ENCODE measurements at places on chromosomes 3 and 15.
A peak's percentile ranks its signal among the peaks of the same experiment; 100 is the strongest.

- no peak for DNase-seq
Measured at GRCh38 chr15:32818758-32819447, 101.1 kb downstream of the GREM1 start.

- no peak for DNase-seq
Measured at GRCh38 chr15:68373028-68373427, 58.9 kb downstream of the ITGA11 start.

GRCh38 chr15:64019764-64020163, 26.5 kb downstream of the DAPK2 start:
- no peak for DNase-seq

GRCh38 chr3:112649478-112649735, 8.5 kb upstream of the CCDC80 start:
- no peak for DNase-seq

GRCh38 chr3:141442446-141442845, 44.4 kb upstream of the RASA2 start:
- no peak for DNase-seq

DNA sequence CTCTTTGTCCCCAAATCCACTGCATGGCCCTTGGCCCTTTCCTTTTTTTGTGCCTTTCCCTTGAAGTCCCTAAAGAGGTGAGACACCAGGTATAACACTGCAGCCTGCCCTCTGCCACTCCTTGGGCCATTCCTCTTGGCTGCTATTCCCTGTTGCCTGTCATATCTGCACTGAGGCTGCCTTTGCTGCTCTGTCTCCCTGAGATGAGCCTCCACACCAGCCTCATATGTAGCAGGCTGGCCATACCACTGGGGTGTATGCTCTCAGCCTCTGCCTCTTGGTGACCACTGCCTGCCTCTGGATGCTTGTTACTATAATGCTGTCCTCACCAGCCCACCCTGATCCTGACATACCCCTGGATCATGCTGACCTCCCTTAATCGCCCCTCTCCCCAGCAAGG, 252.0 kb downstream of the CLSTN2 start:
- no peak for DNase-seq

DNA sequence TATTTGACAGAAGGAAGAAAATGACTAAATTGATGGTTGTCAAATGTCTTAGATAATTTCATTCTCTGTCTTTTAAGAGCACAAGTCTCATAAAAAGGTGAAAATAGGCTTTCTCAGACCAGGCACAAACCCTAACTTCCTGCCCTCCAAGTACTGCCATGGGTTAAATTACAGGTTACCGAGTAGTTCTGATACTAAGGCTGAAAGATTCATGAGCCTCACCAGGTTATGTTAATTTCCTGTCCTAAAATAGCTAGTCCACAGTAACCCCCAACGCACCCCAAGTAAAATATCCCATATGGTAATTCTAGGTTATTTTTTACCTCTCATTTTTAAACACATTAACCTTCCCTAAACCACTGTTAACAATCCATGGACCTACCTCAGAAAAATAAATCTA, 42.0 kb downstream of the GSK3B start:
- DNase-seq = no peak

DNA sequence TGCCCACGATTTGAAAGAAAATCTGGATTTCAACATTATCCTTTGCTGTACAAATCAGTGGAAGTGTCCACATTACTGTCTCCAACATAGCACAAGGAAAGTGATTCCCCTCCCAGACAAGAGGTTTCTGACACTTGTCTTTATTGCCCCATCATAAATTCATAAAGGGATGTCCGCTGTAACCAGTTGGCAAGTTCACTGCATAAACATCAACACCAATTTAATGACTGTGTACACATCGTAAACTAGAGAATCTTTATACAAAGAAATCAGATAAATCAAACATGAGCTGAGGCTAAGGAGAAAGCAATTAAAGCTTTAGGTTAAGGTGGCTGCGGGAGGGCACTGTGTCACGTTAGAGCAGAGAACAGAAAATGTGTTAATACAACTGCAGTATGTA, 129.8 kb downstream of the MEIS2 start:
- no peak for DNase-seq

DNA sequence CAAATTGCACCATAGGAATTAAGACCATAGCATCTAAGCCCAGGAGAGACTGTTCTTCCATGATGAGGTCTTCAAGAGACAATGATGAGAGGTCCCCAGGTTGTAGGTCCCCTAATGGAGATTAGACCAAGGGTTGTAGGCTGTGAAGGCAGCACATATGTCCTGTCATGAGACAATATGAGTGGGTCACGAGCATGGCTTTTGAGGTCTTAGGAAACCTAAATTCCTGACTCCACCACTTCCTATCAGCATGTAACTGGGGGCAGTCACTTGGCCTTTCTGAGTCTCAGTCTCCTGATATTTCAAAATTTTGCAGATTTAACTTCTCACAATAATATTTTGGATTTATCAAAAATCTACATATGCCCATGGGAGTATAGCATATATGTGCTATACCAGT, 31.3 kb downstream of the STAC start:
- no peak for DNase-seq

- no peak for DNase-seq
Measured at GRCh38 chr3:41436983-41437382, 237.7 kb downstream of the CTNNB1 start.

DNA sequence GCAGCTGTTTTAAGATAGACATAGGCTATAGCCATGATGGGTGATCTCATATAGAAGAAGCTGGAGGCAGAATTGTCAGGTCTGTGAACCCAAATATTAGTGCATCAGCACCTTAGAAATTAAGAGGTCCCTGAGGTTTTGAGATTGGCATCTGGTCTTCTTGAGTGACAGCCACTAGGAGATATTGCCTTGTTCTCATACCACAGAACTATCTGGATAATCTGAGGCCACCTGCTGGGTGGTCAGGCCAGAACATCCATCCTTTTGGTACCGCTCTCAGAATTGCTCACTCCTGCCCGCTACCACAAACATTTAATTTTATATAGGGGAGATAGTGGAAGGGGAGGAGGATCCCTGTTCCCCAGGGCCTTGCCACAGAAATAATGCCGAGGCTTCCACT, 210.6 kb upstream of the ZPLD1 start:
- peak; percentile 19 for DNase-seq

- DNase-seq = no peak
Measured at GRCh38 chr3:7697548-7697947, 804.1 kb upstream of the LMCD1 start.

DNA sequence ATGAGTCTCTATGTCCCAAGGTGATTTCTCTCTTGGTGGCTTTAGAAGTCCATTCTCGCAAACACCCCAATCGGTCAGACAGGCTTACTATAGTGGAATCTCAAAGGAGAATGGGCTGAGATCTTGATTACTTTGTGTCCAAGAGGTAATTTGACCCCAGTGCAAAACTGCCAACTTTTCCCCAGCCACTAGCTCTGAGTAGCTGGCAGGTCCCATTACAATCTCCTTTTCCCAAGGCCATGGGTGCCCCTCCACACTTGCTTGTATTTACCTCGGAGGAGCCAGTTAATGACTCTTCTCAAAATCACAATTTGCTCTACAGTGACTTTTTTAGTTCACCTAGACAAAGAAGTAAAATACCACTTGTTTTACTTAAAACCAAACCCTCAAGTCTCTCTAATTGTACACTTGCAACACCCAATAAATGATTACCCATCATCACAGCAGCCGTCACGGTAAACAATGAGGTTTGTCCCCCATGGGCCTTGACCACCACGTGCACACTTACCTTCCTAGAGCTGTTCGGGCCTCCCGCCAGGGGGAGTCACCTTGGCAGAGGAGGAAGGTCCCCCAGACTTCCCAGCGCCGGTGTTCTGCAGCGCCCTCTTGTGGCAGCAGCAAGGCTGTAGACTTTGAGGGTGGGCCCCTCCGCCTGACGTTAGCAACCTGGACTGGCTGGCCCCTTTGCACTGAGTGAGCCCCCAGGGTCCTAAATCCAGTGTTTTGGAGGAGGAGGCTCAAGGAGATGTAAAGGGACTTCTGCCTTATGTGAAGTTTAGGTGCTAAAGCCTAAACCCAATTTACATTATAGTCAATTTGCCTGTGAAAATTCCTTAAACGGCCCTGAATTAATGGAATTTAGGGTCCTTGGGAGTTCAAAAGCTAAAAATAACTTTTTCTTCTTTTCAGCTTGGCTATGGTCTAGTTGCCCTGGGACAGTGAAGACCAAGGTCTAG, 18.7 kb upstream of the HDAC11 start:
- peak; percentile 85 for DNase-seq

- DNase-seq = no peak
Measured at GRCh38 chr3:98691897-98692296, 71.2 kb upstream of the ST3GAL6 start.

DNA sequence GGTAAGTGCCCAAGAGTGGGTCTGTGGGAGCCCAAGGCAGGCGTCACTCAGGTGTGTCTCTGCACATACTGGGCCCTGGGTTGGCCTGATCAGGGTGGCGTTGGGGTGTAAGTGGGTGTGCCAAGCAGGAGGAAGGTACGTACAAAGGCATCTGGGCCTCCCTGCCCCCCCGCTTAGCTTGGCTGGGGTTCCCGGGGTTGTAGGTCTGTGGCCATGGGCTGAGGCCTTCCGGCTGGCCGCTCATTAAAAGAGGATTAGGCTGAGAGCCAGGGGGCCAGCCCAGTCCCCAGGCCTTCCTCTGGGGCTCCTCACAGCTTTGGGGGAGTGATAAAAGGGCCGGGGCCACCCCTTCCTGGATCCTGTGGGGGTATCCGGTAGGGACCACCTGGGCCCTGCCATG, 13.3 kb downstream of the SEMA3F start:
- DNase-seq = no peak

- DNase-seq = no peak
Measured at GRCh38 chr3:101146946-101147345, 153.7 kb upstream of the ABI3BP start.

GRCh38 chr3:114057011-114057347, 442 bp downstream of the QTRT2 start:
- DNase-seq = no peak

GRCh38 chr15:77856705-77857346, 220.7 kb downstream of the TBC1D2B start:
- no peak for DNase-seq

- DNase-seq = peak; percentile 3
Measured at GRCh38 chr3:99145031-99145430, 243.5 kb upstream of the DCBLD2 start.

- no peak for DNase-seq
Measured at GRCh38 chr3:66075281-66075680, 36.6 kb upstream of the MAGI1 start.

- DNase-seq = no peak
Measured at GRCh38 chr3:33181229-33181628, 37.4 kb downstream of the SUSD5 start.

- DNase-seq = no peak
Measured at GRCh38 chr3:50671331-50671730, 3.4 kb upstream of the DOCK3 start.

DNA sequence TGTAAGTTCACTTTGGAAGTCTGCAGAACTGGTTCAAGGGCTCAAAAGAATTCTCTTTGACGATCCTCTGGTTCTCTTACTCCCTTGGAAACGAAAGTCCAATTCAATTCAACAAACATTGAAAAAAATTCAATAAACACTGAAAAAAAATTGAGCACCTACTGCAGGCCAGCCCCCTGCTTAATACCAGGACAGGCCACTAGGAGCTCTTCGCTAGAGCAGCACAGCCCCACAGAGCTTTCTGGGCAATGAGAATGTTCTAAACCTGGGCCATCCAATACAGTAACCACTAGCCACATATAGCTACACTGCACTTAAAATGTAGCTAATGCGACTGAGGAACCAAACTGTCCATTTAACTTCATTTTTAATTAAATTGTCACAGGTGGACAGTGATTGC, 50.4 kb upstream of the DCLK3 start:
- DNase-seq = no peak

DNA sequence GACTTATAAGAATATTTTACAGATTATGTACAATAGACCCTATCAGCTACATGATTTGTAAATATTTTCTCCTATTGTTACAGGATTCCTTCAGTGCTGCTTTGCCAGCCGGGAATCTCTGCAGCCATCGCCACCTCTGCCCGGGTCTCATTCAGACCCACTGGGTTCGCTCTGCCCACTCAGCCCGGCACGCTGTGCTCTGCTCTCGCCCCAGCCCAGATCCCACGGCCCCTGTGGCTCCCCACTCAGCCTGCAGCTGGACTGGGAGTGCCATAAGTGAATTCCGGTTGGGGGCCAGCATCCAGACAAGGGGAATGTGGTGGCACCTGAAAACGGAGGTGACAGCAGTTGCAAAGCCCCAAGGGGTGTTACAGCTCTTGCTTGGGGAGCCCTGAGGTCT, 71.8 kb downstream of the NPAP1 start:
- DNase-seq = no peak

Measured in eye (tissue), 1 donor.